ENCODE measurements at places on chromosomes 12 and 14.

DNA sequence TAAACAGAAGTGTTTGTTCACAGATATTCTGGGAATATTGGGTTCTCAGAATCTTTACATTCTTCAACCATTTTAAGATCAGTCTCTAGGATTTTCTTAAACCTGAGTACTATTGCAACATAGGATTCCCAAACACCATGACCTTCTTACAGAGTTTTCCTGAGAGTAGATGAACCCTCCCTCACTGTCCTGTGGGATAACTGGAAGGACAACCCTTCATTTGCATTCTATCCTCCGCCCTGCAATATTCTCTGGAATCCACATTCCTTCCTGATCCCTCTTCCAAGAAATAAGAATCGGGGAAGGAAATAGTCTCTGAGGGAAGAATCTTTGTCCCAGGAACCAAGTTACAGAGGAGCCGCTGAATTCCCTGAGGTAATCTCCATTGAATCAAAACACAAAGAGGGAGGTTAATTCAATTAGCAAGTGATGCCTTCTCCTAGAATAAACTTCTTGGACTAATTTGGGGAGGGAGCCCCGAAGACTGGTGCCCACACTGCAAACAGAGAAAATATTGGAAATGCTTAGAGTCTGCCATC is 99.8 kb upstream of the MBIP start:
- DNase-seq: no peak

GRCh38 chr12:7319930-7320329 is 16.1 kb downstream of the ACSM4 start:
- DNase-seq: no peak

- DNase-seq: no peak
Measured at GRCh38 chr12:57745485-57745881, 644 bp downstream of the TSPAN31 start.

GRCh38 chr12:102043928-102044327 is 17.9 kb downstream of the WASHC3 start:
- DNase-seq: no peak

- no peak for DNase-seq
Measured at GRCh38 chr14:93090826-93091555, 24.7 kb downstream of the ITPK1 start.

GRCh38 chr14:59061292-59061691 is 127.2 kb upstream of the DAAM1 start:
- no peak for DNase-seq

DNA sequence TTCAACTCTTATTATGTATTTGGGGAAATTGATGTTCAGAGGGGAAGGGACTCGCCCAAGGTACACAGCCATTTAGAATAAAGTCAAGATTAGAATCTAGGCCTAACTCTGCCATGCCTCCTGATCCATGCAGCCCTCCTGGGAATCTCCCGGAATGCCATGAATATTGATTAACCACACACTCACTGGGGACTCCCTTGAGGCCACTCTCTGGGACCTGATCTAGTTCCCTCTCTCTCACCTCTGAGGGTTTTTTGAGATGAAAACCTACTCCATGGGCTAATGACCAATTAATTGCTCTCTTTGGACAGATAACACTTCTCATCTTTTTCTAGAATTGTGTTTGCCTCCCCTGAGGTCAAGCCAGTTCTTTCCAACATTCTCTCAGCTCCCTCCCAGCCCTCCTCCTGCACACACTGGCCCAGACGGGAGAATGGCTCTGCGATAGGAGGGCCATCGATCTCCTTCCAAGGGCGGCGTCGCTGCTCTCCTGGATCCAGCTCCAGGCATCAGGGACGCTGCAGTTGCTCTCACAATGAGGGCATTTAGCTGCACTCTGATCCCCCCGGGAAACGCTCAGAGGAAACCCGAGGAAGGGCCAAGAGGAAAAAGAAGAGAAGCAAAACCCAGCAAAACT is 22.6 kb downstream of the WSCD2 start:
- no peak for DNase-seq

GRCh38 chr12:45828402-45828801 is 98.9 kb downstream of the ARID2 start:
- DNase-seq: no peak

- no peak for DNase-seq
Measured at GRCh38 chr12:78636231-78636855, 228.2 kb upstream of the SYT1 start.

- DNase-seq: no peak
Measured at GRCh38 chr14:76138758-76139723, 12.7 kb upstream of the GPATCH2L start.

DNA sequence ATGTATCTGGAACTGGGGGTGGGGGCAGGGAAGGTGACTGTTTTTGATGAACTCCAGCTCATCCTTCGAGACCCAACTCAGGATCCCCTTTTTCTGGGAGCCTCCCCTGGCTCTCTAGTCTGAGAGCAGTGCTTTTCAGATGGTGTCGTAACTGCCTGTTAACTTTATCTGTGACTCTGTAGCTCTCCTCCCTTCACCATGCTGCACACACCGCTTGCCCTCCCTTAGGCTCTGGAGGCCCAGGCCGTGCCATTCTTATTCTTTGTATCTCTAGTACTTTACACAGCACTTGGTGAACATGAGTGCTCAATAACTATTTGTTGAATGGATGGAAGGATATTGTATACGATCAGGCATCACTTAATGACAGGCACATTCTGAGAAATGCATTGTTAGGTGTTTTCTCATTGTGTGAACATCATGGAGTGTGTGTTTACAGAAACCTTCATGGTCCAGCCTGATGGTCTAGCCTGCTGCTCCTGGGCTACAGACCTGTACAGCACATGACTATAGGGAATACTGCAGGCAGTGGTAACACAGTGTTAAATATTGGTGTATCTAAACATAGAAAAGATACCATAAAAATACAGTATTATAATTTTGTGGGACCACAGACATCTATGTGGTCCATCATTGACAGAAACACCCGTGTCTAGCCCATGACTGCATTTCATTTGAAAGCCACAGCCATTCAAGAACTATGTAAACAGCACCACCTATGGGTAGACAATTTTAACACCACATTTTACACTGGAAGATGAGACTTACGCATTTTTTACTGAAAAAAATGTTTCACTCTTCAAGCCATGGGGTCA is 91.8 kb downstream of the EML1 start:
- DNase-seq: no peak

- DNase-seq: no peak
Measured at GRCh38 chr12:41604830-41605229, 416.7 kb downstream of the PDZRN4 start.

GRCh38 chr12:60399064-60399463 is 803.2 kb downstream of the SLC16A7 start:
- DNase-seq: no peak

DNA sequence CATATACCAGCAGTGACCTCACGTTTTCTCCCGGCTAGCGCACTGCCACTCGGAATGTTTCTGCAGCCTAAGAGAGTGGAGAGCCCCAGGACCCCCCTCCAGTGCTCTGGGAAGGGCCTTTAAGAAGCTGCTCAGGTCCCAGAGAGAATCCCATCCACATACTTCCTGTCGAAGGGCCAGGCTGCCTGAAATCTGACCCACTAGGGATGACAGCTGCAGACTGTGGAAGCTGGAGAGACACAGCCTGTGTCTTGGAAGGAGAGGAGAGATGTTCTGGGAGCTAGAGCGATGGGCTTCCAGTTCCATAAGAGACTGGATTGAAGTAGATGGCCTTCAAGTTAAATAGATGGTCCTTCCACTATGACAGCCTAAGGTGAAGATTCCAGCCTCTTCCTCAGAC is 54.4 kb downstream of the IQSEC3 start:
- no peak for DNase-seq

GRCh38 chr14:74620497-74620921 is 8.5 kb upstream of the LTBP2 start:
- DNase-seq: no peak

DNA sequence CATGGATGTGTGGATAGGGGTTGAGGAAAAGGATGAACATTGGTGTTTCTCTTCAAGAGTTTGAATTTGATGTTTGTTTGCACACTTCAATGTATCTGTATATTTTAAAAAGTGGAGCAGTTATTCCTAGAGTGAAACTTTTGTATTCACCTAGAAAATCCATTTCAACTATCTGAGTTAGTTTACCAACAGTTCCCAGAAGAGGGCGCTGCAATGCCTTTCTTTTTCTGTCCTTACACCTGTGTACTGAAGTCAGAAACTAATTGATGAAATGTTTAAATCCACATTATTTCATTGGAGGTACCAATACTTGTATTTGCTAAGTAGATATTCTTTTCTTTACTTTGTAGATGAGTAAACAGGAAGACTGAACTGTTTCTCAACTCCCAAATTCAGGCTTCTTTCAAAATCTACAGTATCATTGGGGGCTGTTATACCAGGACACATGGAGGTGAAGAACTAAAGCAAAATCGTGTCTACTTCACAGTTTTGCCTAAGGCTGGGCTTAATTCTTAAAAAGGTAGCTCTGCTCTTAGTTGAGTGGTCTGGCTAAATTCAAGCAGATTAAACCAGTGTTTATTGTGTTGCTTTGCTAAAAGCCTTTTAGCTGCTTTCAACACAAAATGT is 26.6 kb upstream of the KLRB1 start:
- peak; percentile 91 for DNase-seq

- no peak for DNase-seq
Measured at GRCh38 chr12:130220706-130221100, 58.4 kb downstream of the FZD10 start.

- no peak for DNase-seq
Measured at GRCh38 chr12:42361909-42362646, 36.1 kb downstream of the PPHLN1 start.

- DNase-seq: no peak
Measured at GRCh38 chr12:62259631-62259992, 592 bp upstream of the USP15 start.
